ENCODE measurements at places on chromosomes 11 and 22. TPM values are rescaled to one million over a fixed set of nuclear protein-coding genes. Genes with fewer than 3 reads are reported as not detected.

The HTR3A gene
- 0.33 TPM for total RNA-seq

DNA sequence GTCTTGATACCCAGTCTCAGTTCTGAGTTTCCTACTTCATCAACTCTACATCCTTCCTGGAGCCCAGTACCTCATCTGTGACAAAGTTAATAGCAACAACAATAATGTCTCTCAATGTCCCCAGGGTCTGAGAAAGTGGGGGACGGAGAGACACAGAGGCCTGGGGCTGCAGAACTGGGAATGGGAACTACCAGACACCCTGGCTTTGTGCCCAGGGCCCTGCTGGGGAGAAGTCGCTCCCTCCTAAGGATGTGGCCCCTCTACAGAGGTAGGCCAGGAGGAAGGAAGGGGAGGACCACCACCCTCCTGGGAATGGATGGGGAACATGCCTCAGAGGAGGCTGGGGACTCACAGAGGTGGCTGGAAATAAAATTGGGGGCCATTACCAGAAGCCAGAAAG, 5.5 kb downstream of the PRG3 start:
- no peak for DNase-seq

DNA sequence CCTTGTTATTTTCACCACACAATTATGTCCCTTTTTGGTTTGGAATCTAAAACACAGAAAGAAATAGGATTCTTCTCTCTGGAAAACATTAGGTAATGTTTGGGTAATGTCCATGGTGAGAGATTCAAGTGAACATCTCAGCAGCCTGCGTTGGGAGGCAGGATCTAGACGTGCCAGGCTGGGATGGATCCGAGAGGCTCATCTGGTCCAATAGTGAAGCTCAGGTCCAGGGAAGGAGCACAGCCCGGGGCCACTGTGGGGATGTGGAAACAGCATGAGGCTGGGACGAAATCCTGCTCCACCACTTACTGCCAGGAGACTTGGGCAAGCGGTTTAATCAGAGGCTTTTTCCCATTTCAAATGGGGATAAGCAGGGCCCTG, 109.9 kb downstream of the CSNK2A3 start:
- DNase-seq, result no peak

- no peak for DNase-seq
Observed at GRCh38 chr22:39980596-39980995, 14.2 kb upstream of the FAM83F start.

The TMEM138 gene
- total RNA-seq, result 35.3 TPM

The RBFOX2 gene
- total RNA-seq, result 31.1 TPM

DNA sequence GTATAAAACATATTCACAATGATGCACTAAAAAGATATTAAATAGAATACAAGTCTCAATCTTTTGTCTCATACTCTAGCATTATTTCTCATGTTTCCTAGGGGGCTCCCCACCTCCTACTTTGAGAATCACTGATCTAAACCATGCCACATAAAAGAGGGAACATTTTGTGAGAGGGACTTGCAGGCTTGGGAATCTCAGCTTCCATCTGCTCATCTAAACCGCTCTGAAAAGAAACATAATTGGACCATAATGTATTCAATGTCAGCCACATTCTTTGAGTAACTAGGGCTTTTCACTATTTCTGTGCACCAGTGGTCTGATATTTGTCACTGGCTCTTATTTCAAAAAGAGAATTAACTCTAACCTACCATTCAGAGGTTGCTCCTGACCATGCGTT, 6.4 kb upstream of the CSRP3 start:
- DNase-seq, result no peak
